ENCODE measurements at places on chromosomes 4 and X. TPM values are rescaled to one million over a fixed set of nuclear protein-coding genes. Genes with fewer than 3 reads are reported as not detected.

The RASSF6 gene
- 0.07 TPM for total RNA-seq

The LINC00632 gene
- total RNA-seq = 318 TPM

The BGN gene
- 87.7 TPM for total RNA-seq

The PPP1R2C gene
- total RNA-seq = not detected

- no peak for DNase-seq
- H3K36me3 ChIP-seq = no peaks in the 10 kb centered on the region
- H3K27me3 ChIP-seq = no peaks in the 10 kb centered on the region
- H3K27ac ChIP-seq = no peak overlapping the region
Measured at GRCh38 chrX:108018656-108019381, 26.0 kb upstream of the VSIG1 start.

DNA sequence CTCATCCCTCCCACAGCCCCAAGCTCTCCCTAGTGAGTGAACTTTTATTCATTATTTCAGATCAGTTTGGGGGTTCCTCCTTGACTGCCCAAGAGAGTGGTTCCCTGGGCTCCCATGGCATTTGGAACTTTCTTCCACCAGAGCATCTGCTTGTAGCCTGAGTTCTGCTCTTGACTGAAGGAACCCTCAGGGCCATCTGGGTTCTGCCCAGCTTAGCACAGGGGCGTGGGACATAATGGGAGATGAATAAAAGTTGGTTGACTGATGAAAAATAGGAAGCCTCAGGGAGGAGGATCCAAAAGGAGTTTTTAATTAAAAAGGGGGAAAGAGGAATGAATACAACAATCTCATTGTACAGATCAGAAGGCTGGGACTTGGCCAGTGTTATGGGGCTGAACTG lies 73.4 kb downstream of the CYTL1 start:
- peaks cover 7% of the 10 kb centered on the region for H3K27me3 ChIP-seq
- peaks cover 4% of the 10 kb centered on the region for H3K4me1 ChIP-seq
- no peak overlapping the region for H3K4me3 ChIP-seq
- H3K36me3 ChIP-seq = no peaks in the 10 kb centered on the region
